ENCODE measurements at places on chromosomes 4 and X. TPM values are rescaled to one million over a fixed set of nuclear protein-coding genes. Genes with fewer than 3 reads are reported as not detected.
A peak's percentile ranks its signal among the peaks of the same experiment; 100 is the strongest.

DNA sequence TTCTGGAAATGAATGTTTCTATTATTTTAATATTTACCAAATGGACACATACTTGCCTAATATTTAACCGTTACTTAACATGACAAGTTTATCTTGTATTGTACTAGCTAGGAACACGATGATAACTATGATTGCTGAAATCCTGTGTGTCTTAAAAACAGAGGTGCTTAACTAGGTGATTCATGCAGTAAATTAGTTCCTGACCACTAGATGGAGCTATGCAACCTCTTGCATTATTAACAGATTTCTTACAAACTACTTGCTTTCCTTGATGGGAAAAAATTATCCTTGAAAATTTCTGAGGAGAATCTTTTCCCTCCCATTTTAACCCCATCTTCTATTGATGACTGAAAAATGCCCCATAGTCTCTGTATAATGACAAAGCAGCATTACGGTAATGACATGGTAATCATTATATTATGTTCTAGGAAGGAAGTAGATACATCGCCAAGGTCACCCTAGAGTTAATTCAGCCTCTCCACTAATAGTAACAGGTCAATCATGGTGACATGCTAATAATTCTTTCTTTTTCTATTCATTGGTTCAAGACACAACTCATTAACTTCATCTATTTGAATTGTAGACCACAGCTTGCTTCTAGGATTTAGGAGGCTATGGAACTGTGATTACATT, 844.2 kb downstream of the RAPGEF2 start:
- H3K4me3 ChIP-seq, result no peak overlapping the region
- DNase-seq, result peak; percentile 35
- H3K27me3 ChIP-seq, result no peaks in the 10 kb centered on the region
- H3K27ac ChIP-seq, result no peak overlapping the region
- H3K36me3 ChIP-seq, result no peaks in the 10 kb centered on the region

GRCh38 chr4:144176476-144176875, 36.0 kb upstream of the GYPA start:
- DNase-seq, result no peak
- no peaks in the 10 kb centered on the region for H3K36me3 ChIP-seq
- H3K4me3 ChIP-seq, result no peak overlapping the region
- no peaks in the 10 kb centered on the region for H3K4me1 ChIP-seq
- no peaks in the 10 kb centered on the region for H3K27me3 ChIP-seq

DNA sequence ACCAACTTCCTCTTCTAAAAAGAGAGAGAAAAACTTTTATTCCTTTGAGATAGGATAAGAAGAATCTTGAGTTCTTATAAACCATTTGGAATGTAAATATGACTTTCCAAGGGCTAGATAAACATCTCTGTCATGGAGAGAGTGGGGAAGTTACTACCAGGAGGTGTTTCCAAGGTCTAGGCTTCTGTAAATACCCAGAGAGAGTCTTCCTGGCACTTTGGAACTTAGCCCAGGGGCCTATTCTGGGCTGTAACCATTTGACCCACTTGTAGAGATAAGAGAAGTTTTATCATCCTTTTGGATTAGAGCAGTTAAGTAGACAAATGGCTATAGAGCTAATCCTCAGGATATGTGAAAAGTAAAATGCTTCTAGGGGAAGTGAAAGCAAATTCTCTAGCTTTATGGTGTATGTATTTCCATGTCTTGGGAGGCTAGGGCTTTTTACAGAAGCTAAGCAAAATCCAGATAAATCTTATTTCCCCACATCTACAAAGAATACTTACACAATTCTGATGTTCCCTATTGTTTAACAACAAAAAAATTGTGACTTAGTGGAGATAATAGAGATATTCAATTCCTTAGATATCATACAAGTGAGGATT, 51.1 kb downstream of the MCUB start:
- no peak for DNase-seq
- no peaks in the 10 kb centered on the region for H3K27me3 ChIP-seq
- no peaks in the 10 kb centered on the region for H3K36me3 ChIP-seq
- H3K4me3 ChIP-seq, result no peak overlapping the region

DNA sequence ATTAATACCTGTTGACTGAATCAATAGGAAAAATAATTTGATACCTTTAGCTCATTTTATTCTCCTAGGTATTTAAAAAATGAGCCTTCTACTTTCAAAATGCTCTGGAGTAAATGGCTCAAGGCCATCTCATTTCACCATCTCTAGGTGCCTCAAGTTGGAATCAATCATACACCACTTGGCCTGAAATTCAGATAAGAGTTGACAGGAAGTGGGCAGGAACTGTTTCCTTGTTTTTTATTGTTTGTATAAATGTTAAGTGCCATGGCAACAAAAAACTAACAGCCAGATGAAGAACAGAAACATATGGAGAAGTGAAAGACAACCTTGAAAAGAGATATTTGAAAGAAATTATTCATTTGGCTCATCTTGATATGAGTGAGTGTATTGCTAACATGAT, 12.4 kb downstream of the LIMCH1 start:
- no peaks in the 10 kb centered on the region for H3K36me3 ChIP-seq
- H3K27ac ChIP-seq, result no peak overlapping the region
- no peaks in the 10 kb centered on the region for H3K27me3 ChIP-seq
- H3K4me3 ChIP-seq, result no peak overlapping the region
- no peaks in the 10 kb centered on the region for H3K4me1 ChIP-seq
- no peak for DNase-seq

DNA sequence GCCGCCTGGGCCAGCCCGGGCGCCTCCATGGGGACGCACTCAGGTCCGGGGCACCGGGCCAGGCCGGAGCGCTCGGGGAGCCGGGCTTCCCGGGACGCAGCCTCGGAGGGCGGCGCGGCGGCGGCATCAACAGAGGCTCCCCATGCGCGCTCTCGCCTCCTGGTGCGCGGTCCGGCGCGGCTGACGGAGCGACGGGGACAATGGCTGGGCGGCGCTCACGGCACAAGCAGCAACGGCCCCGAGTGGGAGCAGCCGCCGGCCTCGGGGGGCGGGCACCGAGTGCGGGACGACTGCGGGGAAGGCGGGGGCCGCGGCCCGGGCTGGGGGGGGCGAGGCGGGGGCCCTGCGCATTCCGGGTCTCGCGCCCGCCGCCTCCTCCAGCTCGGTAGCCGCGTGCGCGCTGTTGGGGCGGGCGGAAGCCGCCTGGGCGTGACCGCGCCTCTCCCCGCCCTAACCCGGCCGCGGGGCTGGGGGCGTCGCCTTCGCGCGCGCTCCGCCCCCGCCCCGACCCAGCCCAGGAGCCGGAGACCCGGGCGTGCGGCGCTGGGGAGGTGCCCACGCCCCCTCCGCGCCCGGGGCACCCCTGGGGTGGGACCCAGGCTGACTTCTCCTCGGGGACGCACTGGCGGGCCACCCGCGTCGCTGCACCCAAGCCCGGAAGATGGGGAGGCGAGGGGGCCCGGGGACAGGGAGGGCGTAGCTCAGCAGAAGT, at the start of gene PRKX:
PRKX (minus strand) TSS at position 425 of the 712 bp plus-strand sequence; CDS start at position 29, 396 bp downstream.
- no peaks in the 10 kb centered on the region for H3K27me3 ChIP-seq
- H3K4me1 ChIP-seq, result no peaks in the 10 kb centered on the region
- no peak within 1 kb of the TSS for H3K27ac ChIP-seq

DNA sequence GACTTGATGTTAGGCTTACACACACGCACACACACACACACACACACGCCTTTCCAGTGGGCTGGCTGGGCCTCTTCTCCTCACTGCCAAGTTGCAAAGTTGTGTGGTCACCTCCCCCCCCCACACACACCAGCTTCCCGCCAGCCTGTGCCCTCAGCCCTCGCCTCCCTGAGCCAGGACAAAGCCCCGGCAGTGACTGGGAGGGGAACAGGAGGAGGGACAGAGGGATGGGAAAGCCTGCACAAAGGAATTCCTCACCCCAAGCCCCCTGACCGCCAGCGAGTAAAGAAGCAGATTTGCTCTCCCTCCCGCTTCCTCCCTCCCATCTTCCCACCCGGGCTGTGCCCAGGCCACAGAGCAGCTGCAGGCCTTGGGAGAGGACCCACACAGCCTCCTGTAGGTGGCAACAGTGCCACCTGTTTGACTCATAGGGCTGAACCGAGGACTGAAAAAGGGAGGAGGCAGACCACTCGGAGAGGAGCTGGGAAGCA, at the start of gene GDPD2:
GDPD2 (plus strand) TSS at position 464 of the 491 bp plus-strand sequence. CDS start 1,671 bp downstream, outside the sequence.
- peak within 1 kb of the TSS; percentile 58 for H3K27ac ChIP-seq
- H3K4me3 ChIP-seq, result peak within 1 kb of the TSS; percentile 43
- peak; percentile 76 for DNase-seq
- H3K4me1 ChIP-seq, result peaks cover 21% of the 10 kb centered on the region
- H3K36me3 ChIP-seq, result no peaks in the 10 kb centered on the region

- no peaks in the 10 kb centered on the region for H3K4me1 ChIP-seq
- H3K27ac ChIP-seq, result no peak overlapping the region
- no peak for DNase-seq
- no peaks in the 10 kb centered on the region for H3K27me3 ChIP-seq
Measured at GRCh38 chrX:131264053-131264452, 25.1 kb downstream of the IGSF1 start.

- H3K27me3 ChIP-seq, result no peaks in the 10 kb centered on the region
- no peak for DNase-seq
- peaks cover 2% of the 10 kb centered on the region for H3K36me3 ChIP-seq
- H3K27ac ChIP-seq, result no peak overlapping the region
Measured at GRCh38 chrX:50638123-50638522, 167.5 kb upstream of the DGKK start.

DNA sequence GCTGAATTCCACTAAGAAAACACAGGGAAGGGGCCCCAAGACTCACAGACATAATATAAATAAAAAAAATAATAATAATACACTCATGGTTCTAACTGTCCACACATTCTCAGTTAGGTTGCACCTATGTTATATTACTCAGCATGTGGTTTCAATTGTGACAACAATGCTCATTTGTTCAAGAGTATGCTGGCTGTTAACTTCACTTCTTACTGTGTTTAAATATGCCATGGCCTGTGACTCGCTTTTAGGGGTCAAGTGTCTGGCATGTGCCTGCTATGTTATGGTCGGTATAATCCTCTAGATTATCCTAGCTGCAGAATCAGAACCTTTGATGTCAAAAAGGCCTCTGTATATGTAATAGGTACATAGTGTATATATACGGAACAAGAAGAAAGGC, 324.8 kb upstream of the INTU start:
- no peaks in the 10 kb centered on the region for H3K27me3 ChIP-seq
- no peaks in the 10 kb centered on the region for H3K4me1 ChIP-seq
- H3K36me3 ChIP-seq, result no peaks in the 10 kb centered on the region
- H3K27ac ChIP-seq, result no peak overlapping the region
- DNase-seq, result no peak
- H3K4me3 ChIP-seq, result no peak overlapping the region

- peak; percentile 63 for DNase-seq
- H3K27ac ChIP-seq, result no peak overlapping the region
- no peaks in the 10 kb centered on the region for H3K36me3 ChIP-seq
- H3K27me3 ChIP-seq, result no peaks in the 10 kb centered on the region
- H3K4me3 ChIP-seq, result no peak overlapping the region
Measured at GRCh38 chr4:20284990-20285389, 33.3 kb downstream of the SLIT2 start.

DNA sequence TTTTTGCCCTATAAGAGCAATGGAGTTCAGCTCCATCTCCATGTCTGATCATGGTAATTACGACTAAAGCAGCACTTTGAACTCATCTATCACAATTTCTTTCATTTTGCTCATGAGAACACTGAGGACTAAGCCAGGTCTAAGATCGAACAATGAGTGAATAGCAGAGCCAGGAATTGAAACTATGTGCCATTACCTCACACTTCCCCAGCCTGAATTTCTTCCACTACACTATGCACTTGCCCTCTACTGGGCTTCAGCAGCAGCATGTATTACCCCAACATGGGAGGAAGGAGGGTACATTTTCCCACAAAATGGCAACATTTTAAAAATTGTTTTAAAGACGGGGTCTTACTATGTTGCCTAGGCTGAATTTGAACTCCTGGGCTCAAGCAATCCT, 274.7 kb upstream of the FGF13 start:
- no peaks in the 10 kb centered on the region for H3K36me3 ChIP-seq
- H3K27me3 ChIP-seq, result no peaks in the 10 kb centered on the region
- no peak for DNase-seq
- H3K4me3 ChIP-seq, result no peak overlapping the region
- H3K4me1 ChIP-seq, result no peaks in the 10 kb centered on the region

- no peak overlapping the region for H3K27ac ChIP-seq
- H3K27me3 ChIP-seq, result no peaks in the 10 kb centered on the region
- no peaks in the 10 kb centered on the region for H3K4me1 ChIP-seq
Measured at GRCh38 chr4:48898733-48899431, 7.7 kb downstream of the OCIAD2 start.

DNA sequence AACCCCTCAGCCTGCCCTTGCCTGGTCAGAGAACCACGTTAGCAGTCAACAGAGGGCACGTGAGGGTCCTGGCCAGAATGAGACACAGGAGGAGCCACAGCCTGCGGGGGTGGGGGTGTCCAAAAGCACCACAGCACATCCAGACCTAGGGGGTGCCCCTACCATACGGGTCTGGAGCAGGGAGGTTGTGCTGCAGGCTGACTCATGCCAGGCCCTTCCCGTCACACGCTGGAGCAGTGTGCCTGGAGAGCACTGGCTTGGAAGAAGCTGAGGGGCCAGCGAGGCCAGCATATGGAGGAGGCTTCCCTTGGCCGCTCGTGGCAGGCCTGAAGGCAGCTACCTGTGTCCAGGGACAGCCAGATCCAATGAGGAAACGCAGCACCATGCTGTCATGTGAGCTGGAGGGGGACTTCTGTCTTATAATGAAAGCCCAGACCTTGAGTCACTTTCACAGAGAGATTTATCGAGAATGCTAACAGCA, 1.5 kb upstream of the IRAK1 start:
- no peaks in the 10 kb centered on the region for H3K27me3 ChIP-seq
- H3K36me3 ChIP-seq, result peaks cover 18% of the 10 kb centered on the region
- H3K4me1 ChIP-seq, result peaks cover 11% of the 10 kb centered on the region
- DNase-seq, result no peak

- H3K36me3 ChIP-seq, result no peaks in the 10 kb centered on the region
- no peak for DNase-seq
- no peak overlapping the region for H3K4me3 ChIP-seq
- H3K27ac ChIP-seq, result no peak overlapping the region
- no peaks in the 10 kb centered on the region for H3K4me1 ChIP-seq
Measured at GRCh38 chr4:6342530-6343293, 73.1 kb downstream of the WFS1 start.

GRCh38 chrX:120774606-120775005, 101.1 kb downstream of the CT47B1 start:
- no peaks in the 10 kb centered on the region for H3K4me1 ChIP-seq
- no peak overlapping the region for H3K4me3 ChIP-seq
- H3K36me3 ChIP-seq, result no peaks in the 10 kb centered on the region
- H3K27ac ChIP-seq, result no peak overlapping the region

- H3K27me3 ChIP-seq, result no peaks in the 10 kb centered on the region
- H3K4me1 ChIP-seq, result peaks cover 42% of the 10 kb centered on the region
- H3K4me3 ChIP-seq, result peak overlapping the region; percentile 72
- peak; percentile 91 for DNase-seq
- peak overlapping the region; percentile 97 for H3K27ac ChIP-seq
Measured at GRCh38 chr4:153153339-153153871, 50.8 kb upstream of the TRIM2 start.

TMPRSS11B gene
- 0.03 TPM for polyA plus RNA-seq

OTUD5 gene
- 46.9 TPM for polyA plus RNA-seq

ZBTB33 gene
- 12.8 TPM for polyA plus RNA-seq

NXF2 gene
- polyA plus RNA-seq, result not detected

REPS2 gene
- 3.7 TPM for polyA plus RNA-seq

NMU gene
- polyA plus RNA-seq, result 1.3 TPM

F8A3 gene
- polyA plus RNA-seq, result 4.4 TPM

TRMT10A gene
- 9.4 TPM for polyA plus RNA-seq

Measured in large intestine (tissue), 12 donors.